Activated CD8-positive, alpha-beta memory T cell treated with anti-CD3 and anti-CD28 coated beads for 1 hour (primary cell): ENCODE measurements at places on chromosomes 1 and 21.

DNA sequence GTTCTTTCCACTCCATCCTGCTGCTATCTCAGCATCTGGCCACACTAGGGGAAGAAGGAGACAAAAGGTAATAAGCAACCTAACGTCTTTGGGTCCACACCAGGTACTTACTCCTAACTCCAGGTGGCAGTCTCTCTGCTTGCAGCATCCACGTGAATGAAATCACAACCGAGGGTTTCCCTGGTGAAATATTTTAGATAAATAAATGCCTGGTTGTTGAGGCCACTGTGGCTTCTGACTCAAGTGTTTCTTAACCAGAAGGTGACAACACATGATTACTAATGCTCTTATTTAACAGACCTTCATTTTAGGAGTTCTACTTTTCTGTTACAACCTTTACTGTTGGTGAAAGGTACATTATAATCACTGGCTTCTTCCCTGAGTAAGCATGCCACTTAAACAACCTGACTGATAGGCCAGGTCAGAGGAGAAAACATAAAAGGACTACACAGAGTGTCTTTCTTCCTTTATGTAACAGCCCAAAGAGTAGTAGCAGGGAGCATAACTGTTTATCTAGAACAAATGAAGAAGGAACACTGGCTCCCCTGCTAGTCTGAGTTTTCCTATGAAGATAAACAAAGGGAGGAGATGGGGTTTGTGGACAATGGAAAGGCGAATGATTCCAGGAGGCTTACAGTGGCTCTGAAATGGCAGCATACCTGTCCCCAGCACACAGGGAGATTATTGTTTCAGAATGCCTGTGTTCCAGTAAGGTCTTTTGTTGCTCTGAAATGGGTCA lies 59.9 kb downstream of the SYT6 start:
- no peak for DNase-seq

- no peak for DNase-seq
These were observed 75.3 kb downstream of the ST6GALNAC5 start for GRCh38 chr1:76942549-76942948.

DNA sequence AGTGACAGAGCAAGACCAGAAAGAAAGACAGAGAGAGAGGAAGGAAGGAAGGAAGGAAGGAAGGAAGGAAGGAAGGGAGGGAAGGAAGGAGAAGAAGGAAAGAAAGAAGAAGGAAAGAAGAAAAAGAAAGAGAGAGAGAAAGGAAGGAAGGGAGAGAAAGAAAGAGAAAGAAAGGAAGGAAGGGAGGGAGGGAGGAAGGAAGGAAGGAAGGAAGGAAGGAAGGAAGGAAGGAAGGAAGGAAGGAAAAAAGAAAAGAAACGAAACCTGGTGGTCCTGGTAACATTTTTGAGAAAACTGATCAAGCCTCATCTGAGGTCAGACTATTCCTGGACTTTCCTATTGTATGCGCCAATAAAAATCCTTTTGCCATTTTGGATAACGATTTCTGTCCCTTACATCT lies 8.2 kb upstream of the CTTNBP2NL start:
- DNase-seq = no peak

GRCh38 chr1:75136195-75136815 lies 2.1 kb downstream of the LHX8 start:
- no peak for DNase-seq

DNA sequence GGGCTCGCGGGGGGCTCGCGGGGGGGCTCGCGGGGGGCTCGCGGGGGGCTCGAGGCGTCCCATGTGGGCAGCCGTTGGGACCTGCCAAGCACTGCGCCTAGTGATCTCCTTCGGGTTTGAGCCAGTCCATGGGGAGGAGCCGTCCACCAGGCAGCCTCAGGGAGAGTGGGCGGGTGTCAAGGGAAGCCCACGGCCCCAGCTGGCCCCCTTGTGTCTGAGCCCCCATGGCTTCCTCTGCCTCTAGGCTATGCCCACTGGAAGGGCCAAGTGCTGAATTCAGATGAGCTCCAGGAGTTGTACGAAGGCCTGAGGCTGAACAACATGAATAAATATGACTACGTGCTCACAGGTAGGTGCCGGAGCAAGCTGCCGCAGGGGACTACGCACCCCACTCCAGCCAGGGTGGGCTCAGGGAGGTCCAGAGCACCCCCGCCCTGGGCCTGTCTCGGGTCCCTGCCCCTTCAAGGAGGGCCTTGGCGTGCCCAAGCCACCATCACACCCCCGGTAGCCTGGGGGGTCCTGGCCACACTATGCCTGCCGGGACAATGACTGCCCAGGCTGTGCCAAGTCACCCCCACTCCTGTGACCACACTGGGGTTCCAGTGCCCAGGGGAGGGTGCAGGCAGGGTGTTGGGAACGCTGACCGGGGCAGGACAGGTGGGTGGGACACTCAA lies 22.6 kb downstream of the PDXK start:
- DNase-seq = no peak
